ENCODE measurements at places on chromosomes 5 and 9.

DNA sequence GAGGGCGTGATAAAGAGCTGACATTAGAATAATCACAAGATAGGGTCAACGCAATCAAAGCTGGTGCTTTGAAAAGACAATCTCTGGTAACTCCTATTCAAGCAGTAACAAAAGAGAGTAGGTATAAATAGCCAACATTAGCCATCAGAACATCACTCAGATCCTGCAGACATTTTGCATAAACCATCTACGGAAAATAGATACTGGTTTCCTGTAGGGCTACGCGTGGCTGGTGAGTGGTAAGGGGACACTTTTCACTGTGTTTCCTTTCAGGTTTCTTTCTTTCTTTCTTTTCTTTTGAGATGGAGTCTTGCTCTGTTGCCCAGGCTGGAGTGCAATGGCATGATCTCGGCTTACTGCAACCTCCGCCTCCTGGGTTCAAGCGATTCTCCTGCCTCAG, 22.3 kb downstream of the TTF1 start:
- DNase-seq = no peak

DNA sequence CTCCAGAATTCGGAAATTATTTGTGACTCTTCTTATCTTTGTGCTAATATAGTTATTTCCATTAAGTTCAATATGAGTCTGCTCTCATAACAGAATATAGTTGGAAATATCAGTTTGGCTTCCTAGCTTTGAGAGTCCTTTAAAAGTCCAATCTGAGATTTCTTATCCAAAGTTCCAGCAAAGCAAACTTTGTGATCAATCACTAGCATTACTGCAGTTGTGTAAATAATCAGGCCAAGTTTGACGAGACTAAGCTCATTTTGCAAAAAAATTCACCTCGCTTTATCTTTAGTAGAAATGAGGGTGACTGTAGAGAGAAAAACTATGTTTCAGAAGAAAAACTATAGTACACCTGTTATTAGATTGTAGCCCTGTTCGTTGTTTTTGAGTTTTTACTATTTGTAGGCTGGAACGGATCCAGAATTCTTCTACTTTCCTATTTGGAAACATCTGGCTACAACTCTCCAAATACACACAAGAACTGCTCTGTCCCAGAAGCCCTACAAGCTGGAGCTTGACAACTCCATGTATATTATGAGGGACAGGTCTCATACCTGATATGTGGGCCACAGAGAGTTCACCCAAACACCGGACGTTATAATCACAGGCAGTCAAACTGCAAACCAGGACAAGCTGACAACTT, 47.8 kb downstream of the RAPGEF1 start:
- DNase-seq = no peak

GRCh38 chr5:143341807-143342570, 61.5 kb downstream of the NR3C1 start:
- no peak for DNase-seq

DNA sequence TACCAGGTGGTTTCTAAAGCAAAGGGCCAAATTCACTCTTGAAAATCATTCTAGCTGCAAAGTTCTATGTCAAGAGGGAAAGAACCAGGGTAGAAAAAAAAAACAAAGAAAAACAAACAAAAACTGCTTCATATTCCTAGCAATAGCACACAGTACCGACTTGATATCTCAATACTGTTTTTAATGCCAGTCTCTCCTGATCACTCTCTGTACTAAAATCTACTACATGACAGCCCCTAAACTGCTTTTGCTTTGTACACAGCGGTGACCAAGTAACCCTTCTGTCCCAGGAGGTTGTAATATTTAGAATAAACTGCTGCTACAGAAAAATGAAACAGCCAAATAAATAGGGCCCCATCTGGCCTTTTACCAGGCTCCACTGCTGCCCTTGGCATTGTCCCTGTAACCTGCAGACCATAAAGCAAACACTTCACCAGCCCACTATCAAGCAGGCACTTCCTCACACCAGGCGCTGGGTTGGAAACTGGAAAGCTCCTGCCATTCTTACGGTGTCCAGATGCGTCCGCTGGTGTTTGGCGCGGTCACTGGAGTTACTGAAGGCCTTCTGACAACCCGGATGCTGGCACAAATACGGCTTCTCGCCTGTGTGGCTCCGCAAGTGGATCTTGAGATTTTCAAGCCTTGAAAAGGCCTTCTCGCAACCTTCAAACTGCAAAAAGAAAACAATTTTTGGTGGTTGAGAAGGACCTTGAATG, 363.2 kb downstream of the GLIS3 start:
- DNase-seq = no peak

- no peak for DNase-seq
These were observed 163.9 kb upstream of the CLINT1 start for GRCh38 chr5:158022837-158023236.
